Stimulated activated CD4-positive, alpha-beta T cell treated with anti-CD3 and anti-CD28 coated beads, Interleukin-12 subunit alpha, Interleukin-12 subunit beta, amount 100 ng/mL, for 24 hours (primary cell): ENCODE measurements at places on chromosomes 11 and 22.
A peak's percentile ranks its signal among the peaks of the same experiment; 100 is the strongest.

DNA sequence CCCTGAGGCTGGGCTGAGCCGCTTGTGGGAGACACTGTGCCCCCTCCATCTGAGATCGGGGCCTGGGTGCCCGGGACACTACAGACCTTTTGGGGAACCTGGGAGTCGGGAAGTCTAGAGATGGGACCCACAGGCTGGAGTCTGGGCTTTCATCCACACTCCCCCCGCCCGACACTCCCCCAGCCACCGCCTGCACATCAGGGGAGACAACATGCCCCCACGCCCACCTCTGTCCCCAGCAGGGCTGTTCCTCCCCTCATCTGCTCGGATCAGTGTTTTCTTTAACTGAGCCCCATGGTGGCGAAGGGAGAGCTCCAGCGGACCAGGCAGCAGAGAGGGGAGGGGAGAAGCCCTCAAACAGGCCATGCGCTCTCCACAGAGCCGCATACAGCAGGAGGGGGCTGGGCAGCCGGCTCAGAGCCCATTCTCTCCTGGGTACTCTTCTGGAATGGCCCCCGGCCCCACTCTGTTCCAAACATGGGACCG is 174.7 kb downstream of the IGLL1 start:
- no peak for DNase-seq

DNA sequence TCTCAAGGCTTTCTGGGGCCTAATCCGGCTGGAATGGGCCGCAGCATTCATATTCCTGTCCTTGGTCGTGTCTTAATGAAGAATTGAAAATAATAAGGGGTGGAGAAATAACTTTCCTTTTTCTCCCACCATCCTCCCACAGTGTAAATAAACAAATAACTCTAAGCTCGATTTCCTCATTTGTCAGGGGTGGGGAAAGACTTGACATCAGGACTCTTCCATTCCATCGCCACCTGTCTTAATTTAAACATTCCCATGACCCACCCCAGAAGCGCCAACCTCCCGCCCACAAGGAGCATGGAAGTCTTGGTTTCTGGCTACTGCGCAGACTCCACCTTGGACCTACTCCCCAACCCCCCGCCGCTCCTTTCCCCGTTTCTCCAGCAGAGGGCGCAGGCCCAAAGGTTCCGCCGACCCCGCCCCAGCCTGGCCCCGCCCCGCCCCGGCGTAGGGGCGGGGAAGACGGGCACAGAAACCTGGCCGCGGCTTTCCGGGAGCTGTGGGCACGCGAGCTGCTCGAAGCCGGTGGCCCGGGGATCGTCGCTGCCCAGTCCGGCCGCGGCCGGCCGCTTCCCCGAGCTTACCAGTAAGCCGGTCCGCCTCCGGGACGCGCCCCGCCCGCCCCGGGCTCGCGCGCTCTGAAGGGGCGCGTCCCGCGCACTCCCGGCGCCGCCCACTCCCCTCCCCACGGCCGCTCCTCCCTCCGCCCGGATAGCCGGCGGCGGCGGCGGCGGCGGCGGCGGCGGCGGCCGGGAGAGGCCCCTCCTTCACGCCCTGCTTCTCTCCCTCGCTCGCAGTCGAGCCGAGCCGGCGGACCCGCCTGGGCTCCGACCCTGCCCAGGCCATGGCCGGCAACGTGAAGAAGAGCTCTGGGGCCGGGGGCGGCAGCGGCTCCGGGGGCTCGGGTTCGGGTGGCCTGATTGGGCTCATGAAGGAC is at the start of gene CBL:
Gene CBL (plus strand): TSS at position 766 of the 937 bp plus-strand sequence. CDS start 79 bp downstream, at position 845.
- peak; percentile 94 for DNase-seq

DNA sequence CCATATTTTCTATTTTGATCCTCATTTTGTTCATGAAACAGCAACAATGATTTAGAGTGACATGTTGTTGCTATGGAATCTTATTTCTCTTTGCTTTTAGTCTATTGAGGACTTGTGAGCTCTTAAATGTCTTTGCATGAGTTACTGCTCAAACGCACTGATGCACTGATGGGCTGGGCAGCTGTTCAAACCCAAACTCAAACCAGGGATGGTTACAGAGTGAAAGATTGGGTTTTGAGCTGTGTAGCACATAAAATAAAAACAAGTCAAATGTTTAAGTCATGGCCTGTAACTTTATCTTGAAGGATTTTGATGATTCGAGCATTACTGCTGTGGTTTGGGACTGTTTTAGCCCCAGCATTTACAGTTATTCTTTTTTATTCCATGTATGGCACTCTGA is 20.1 kb upstream of the NCAM1 start:
- no peak for DNase-seq

DNA sequence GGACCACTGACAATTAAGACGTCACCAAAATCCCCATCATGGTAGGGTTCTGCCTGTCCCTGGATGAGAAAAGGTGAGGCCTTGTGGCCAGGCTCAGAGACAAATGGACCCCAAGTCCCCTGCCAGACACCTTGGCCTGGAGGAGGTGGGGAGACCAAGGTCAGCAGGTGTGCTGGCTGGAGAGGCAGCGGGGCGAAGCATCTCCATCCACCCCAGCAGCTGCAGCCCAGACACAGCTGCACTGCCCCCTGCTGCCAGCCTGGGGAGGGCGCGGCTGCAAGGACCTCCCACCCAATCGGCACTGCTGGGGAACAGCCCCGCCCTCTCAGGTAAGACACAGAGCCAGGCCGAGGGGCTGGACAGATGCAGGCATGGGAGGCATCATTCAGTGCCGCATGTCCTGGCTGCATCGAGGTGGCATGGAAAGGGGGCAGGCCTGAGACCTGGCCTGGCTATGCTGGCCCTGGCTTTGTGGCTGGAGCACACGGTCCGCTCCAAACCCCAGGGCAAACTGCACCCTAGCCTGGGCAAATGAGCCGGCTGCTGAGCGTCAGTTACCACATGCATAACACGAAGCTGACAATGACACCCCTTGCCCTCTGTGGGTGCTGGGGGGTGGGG is 12.2 kb upstream of the MFNG start:
- DNase-seq, result peak; percentile 57

GRCh38 chr11:119382101-119382500 is 611 bp upstream of the USP2 start:
- no peak for DNase-seq

GRCh38 chr11:114033572-114033971 is 25.9 kb upstream of the ZBTB16 start:
- no peak for DNase-seq

DNA sequence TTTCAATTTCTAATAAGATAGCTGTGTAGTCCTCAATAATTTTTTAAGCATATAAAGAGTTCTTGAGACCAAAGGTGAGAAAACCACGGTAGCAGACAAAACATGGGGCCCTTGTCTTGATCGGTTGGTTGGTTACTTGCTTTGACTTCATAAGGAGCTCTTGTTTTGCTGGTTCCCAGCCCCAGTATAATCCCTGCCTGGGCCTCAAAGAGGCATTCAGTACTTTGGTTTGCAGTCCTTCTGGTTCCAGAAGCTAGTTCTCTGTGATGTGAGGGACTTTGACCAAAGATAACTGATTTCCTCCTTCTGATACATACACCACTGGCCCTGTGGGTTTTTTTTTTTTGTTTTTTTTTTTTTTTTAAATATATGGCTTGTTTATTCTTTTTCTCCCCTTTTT is 17.1 kb downstream of the MARK2 start:
- no peak for DNase-seq

GRCh38 chr22:20083157-20083890 is 3.3 kb downstream of the DGCR8 start:
- DNase-seq, result no peak

GRCh38 chr11:83157594-83158356 is 844 bp downstream of the PCF11 start:
- DNase-seq, result peak; percentile 41

DNA sequence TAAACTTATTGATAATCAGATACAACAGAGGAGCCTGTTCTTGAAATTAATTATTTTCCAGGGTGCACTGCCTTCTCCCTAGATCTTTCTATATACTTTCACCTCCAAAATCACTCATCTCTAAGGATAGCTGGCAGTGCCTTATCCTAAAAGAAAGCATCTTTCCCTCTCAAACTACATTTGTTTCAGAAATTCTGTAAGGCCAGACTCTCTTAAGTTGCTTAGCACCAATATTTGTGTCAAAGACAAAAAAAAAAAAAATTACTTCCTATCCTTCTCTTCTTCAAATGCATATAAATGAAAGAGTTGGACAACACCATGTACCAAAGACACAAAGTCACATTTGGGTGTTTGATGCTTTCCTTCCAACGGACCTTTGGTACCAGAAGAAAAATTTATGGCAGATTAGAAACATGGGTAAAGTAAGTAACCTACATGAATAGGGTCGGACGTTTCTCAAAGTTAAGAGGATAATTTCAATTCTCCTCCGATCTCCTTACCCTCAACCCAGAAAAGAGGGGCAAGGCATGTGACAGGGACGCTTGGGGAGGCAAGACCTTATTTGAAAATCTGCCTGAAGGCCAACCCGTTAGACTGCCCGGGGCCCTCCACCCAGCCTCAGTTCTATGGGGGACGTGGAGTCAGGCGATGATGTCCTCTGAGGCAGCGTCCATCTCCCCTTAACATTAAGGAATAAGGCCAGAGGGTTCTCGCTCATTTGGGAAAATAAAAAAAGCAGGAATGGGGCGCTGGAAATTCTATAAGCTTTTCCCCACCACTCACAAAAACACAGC is 66.3 kb downstream of the ETS1 start:
- DNase-seq, result no peak

- DNase-seq, result no peak
Observed at GRCh38 chr11:75283391-75283931, 42.9 kb downstream of the TPBGL start.

DNA sequence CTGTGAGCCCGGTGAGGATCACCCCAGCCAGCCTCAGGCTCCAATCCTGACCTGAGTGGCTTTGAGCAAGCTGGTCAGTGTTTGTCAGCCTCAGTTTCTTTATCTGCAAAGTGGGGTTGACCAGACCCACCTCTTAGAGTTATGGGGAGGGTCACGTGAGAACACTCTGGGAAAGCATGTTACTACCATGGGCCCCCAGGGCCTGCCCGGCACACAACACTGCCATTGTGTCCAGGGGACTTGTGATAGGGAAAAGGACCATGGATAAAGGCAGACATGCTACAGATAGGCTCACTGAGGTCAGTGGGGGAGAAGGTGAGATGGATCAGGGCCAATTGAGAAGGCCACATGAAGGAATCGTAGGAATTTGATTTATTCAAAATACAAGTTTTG is 32.1 kb upstream of the SUSD2 start:
- no peak for DNase-seq

DNA sequence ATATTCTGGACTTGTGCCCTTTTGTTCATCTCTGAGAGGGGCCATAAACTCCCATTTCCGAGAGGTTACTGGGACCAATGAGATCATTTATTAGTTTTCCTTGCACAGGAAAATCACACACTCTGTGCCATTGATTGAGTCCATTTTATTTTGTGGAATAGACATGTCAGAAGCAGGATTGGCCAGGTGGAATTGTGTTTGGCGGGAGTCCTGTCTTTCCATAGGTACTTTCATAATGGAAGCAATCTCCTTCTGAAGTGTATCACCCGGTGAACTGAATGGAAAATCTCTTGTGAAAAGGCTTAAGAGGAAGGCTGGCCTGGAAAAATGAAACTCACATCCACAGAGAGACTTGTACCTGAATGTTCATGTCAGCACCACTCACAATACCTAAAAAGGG is 63.0 kb upstream of the PARVG start:
- no peak for DNase-seq

GRCh38 chr11:87465716-87466115 is 428.0 kb downstream of the TMEM135 start:
- no peak for DNase-seq

GRCh38 chr11:100863080-100863581 is 176.0 kb downstream of the ARHGAP42 start:
- no peak for DNase-seq

GRCh38 chr11:7495882-7496551 is 10.7 kb downstream of the OLFML1 start:
- DNase-seq, result no peak

- no peak for DNase-seq
Observed at GRCh38 chr11:61715867-61716266, 35.7 kb downstream of the DAGLA start.

DNA sequence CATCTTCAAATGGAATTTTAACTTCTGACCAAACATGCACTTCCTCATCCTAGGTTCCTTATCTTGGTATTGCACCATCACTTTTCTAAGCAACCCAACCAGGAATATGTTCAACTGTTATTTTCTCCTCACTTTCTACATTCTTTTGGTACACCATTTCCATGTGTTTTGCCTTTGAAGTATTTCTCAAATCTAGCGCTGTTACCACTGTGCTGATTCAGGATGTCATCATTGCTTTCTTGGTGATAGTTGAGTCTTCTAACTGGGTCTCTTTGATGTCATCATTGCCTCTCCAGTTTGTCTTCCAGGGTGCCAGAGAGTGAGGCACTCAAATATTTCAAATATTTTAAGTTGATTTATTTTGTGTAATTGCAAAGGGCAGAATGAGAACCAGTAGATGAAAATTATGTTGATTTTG is 47.5 kb downstream of the HORMAD2 start:
- no peak for DNase-seq

DNA sequence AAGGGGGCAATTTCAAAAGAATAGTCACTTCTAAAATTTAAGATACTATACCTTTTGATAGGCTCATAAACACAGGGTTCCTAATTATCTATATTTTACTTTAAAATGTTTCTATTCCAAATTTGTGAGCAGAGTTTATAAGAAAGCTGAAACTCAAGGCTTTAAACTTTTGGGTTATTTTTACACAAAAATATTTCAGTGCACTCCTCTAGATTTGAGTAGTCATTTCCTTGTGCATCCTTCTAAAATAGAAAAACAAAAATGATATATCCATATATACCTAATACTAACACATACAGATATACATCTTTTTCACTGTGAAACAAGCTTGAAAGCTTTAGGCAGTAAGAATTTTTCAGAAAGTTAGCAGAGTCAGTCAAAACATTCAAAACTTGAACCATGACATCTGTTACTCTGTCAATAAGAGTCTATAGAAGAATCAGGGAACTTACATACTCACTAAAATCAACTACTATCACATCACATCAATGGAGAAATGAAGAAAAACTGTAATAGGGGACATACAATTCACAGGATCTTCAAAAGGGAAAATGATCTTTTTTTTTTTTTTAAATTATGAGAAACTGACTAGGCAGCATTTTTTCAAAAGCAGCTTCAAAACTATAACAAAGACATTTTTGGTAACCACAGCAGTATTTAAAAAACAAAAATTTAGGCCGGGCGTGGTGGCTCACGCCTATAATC is 5.1 kb downstream of the PHF21A start:
- DNase-seq, result no peak

DNA sequence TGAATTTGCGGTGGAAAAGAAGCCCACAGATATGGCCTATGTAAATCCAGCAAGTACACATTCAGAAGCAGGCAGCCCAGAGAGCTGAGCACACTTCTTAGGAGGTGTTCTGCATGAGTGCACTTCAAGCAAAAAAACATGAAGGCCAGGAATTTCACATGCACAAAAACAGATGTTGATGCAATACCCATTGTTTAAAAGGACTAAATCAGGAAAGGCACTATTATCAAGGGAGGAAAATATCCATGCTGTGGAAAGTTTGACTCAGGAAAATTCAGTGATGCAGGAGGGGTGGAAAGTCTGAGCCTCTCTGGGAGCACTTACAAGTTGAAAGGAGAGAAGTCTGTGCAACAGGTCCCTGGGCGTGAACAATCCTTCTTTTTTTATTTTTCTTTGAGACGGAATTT is 15.8 kb upstream of the CARS1 start:
- no peak for DNase-seq

GRCh38 chr11:47177846-47178245 is 1.2 kb upstream of the ARFGAP2 start:
- no peak for DNase-seq
